ENCODE measurements at places on chromosomes 16 and 17.

- ATAC-seq: peak; percentile 79
These were observed 16.0 kb upstream of the RASD1 start for GRCh38 chr17:17511881-17512858.

GRCh38 chr17:10216213-10216938 lies 18.0 kb upstream of the GAS7 start:
- ATAC-seq: no peak

- no peak for ATAC-seq
These were observed 585.6 kb downstream of the CDH13 start for GRCh38 chr16:83212301-83212841.

DNA sequence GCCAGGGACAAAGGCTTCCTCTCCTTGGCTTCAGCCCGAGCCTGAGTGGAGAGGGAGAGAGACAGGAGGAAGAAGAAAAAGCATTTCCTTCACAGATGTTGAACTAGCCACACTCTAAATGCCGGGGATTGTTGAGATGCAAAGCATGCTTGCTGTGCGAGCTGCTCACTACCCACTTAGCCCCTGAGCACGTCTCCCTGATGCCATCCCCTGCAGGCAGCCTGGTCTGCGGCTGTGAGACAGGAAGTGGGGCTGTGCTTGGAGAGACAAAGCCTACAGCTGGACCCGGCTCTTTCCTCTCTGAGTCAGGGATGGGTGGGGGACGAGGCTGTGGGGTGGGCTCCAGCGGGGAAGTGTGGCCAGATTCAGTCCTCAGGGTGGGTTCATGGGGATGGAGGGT lies 13.7 kb downstream of the WNT9B start:
- ATAC-seq: no peak

DNA sequence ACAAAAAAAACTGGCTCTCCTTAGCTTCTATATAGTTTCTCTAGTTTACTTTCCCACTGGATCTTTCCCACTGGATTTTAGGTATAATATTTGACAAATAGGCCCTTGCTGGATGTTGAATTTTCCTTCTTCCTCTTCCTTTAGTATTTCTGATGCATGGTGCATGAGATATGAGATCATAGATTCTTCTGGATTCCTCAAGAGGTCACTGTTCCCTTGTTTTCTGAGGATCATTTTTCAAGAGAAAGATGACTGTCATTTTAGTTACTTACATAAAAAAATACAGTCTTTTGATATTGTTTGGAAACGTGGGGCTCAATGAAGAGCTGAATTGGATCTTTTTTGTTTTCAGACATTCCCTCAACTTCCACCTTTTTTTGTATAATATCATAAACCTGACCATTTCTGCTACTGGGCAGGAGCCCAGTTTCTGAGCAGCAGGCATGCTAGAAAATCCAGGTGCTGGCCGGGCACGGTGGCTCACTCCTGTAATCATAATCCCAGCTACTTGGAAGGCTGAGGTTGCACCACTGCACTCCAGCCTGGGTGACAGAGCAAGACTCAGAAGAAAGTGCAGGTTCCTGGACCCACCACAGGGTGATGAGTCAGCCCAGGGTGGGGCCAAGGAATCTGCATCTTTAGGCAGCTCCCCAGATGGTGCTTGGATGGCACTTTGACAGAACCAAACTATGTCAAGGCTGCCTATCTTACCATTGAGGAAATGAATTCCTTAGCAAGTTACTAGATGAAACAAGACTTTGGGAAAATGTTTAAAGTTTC lies 70.3 kb downstream of the SDR42E1 start:
- peak; percentile 63 for ATAC-seq
